ENCODE measurements at places on chromosomes 16 and 17. TPM values are rescaled to one million over a fixed set of nuclear protein-coding genes. Genes with fewer than 3 reads are reported as not detected.
A peak's percentile ranks its signal among the peaks of the same experiment; 100 is the strongest.

DNA sequence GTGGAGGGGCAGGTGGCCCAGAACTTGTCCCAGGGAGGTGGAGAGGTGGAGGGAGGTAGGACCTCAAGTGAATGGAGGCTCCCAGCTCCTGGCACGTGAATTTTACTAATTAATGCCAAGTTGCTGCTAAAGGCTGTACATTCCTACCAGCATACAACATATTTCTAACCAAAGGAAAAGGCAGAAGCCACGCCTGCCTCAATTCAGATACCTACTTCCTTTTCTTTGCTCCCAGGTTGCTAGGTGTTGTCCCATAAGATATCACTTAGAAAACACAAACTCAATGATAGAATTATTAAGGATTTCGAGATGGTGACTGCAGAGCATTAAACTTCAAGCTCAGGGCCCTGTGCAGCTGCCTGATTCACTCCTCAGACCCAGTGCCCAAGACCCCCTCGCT lies 20.5 kb upstream of the SMPD3 start:
- DNase-seq, result no peak

DNA sequence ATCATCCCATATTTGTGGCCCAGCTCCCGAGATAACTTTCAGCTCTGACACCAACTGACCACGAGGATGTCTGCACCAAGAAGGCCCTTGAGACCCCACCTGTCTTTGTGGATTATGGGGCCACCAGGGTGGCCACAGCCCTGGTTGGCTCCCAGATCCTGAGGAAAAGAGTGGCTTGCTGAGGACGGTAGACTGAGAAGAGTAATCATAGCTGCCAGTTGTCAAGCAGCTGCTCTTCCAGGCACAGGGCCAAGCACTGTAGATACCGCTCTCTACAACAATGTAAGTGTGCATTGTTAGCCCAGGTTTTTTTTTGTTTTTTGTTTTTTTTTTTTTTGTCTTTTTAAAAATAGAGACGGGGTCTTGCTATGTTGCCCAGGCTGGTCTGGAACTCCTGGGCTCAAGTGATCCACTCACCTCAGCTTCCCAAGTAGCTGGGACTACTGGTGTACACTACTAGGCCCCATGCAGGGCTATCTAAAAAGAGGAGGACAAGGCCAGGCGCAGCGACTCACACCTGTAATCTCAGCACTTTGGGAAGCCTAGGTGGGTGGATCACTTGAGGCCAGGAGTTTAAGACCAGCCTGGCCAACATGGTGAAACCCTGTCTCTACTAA lies 9.6 kb downstream of the ZNF205 start:
- no peak for DNase-seq

- DNase-seq, result no peak
Observed at GRCh38 chr17:49318435-49318965, 43.5 kb downstream of the ZNF652 start.

GRCh38 chr17:61570118-61570517 lies 20.9 kb downstream of the NACA2 start:
- DNase-seq, result no peak

GRCh38 chr17:2860045-2860444 lies 63.8 kb downstream of the RAP1GAP2 start:
- DNase-seq, result no peak

GRCh38 chr17:49333804-49334203 lies 28.2 kb downstream of the ZNF652 start:
- no peak for DNase-seq

- peak; percentile 88 for DNase-seq
Observed at GRCh38 chr17:79777120-79777893, 641 bp upstream of the CBX2 start.

DNA sequence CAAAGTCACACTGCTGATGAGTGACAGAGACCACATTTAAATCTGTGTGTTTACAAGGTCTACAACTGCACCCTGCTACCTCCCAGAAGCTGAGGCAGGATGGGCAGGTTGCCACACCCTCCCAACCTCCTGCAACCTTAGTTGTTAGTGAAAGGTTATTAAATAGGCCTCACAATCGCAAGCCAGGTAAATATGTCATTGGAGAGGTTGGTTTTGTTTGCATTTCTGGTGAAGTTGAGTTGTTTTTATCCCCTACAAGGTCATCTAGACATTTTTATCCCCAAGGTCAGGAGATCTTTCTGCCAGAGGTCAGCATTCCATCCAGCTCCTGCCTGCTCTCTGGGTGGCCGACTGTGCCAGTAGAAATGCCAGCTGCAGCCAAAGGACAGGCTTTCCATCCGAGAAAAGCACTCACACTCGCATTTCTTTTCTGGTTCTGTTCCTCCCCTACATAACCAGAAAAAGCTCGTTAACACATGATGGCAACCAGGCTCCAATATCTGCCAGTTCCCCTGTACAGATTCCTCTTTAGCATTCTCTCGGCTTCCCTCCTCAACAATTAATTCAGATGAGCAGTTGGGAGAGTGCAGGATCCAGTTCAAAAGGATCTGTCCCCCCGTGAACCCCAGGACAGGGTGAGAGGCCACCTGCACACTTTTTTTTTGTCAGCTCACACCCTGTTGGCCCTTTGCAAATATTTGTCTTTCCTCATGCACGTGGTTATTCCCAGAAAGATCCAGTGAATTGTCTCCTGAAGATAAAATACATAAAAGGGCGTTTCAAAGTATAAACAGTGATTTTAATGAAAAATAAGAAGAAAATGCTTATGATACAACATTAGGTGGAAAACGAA lies 562.8 kb downstream of the MAF start:
- DNase-seq, result no peak

GRCh38 chr16:12664164-12664733 lies 139.4 kb downstream of the CPPED1 start:
- DNase-seq, result no peak

GRCh38 chr17:16889088-16889465 lies 82.8 kb downstream of the TNFRSF13B start:
- peak; percentile 35 for DNase-seq

DNA sequence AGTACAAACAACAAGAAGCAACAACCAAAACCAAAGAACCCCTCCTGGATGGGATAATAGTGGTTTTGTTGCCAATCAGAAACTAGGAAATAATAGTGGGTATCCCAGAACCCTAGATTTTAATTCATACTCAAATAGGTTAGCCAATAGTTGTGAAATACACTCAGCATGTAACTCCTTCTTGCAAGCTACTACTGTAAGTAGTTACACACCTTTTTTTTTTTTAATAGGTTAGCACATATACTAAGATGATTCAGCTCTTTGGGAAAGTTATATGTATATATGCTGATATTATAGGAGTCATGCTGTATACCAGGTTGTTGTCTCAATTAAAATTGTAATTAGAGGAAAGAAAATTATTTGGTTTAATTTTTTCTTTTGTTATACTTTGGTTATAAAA lies 92.5 kb upstream of the HAS3 start:
- no peak for DNase-seq

GRCh38 chr16:3789375-3790099 lies 72.2 kb upstream of the TRAP1 start:
- DNase-seq, result no peak

- no peak for DNase-seq
Observed at GRCh38 chr17:2415081-2415480, 14.2 kb upstream of the MNT start.

DNA sequence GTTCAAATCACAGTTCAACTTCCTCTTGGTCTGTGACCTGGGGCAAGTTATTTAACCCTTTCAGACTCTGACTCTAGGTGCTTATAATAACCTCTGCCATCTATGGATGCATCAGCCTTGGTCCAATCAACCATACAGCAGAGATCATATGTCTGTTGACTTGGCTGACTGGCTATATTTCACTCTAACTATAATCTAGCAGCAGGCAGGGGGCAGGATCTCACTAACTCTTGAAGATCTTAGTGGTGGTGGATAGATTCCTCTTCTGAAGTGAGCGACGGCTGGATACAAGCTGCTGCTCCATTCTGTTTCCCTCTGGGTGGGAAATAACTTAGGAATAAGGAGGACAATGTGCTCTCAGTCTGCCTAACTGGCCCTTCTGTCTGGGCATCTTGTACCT lies 146.6 kb downstream of the SKAP1 start:
- DNase-seq, result no peak

The DOK4 gene
- polyA plus RNA-seq, result 5.5 TPM

The HYDIN gene
- polyA plus RNA-seq, result 0.05 TPM

The FN3KRP gene
- 25.4 TPM for polyA plus RNA-seq

The MT3 gene
- not detected for polyA plus RNA-seq

The C17orf100 gene
- polyA plus RNA-seq, result 4.2 TPM

The DNAJA2 gene
- 25.0 TPM for polyA plus RNA-seq
